GM12878 (cell line): ENCODE measurements at places on chromosomes 5 and 9. TPM values are rescaled to one million over a fixed set of nuclear protein-coding genes. Genes with fewer than 3 reads are reported as not detected.

DNA sequence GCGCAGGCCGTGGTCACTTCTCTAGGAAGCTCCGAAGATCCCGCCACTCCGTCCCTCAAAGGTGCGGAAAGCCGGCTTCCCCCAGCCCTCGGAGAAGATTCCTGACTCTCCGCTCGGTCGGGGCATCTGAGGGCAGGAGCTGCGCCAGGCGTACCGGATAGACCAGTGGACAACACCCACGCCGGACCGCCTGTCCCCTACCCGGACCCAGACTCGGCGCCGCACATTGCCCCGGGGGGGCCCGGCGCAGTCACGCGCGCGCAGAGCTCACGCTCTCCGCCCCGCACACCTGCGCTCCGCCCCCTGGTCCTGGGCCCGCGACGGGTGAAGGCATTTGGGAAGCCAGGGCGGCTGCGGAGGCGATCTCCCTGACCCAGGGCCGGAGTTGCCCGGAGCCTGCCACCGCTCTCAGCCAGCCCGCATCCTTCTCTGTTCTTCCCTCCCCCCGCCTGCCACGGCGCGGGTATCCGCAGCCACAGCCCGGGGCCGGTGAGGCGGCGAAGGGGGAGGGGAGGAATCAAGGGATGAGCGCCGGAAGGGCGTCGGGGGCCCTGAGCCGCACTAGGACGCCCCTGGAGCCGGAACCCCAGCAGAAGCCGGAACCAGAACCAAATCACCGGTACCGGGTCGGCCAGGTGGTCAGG is 448 bp downstream of the RELL2 start:
- DNase-seq = no peak

- DNase-seq = no peak
Observed at GRCh38 chr5:95069948-95070347, 214.9 kb downstream of the MCTP1 start.

GRCh38 chr9:10235376-10235775 is 377.4 kb downstream of the PTPRD start:
- DNase-seq = no peak

DNA sequence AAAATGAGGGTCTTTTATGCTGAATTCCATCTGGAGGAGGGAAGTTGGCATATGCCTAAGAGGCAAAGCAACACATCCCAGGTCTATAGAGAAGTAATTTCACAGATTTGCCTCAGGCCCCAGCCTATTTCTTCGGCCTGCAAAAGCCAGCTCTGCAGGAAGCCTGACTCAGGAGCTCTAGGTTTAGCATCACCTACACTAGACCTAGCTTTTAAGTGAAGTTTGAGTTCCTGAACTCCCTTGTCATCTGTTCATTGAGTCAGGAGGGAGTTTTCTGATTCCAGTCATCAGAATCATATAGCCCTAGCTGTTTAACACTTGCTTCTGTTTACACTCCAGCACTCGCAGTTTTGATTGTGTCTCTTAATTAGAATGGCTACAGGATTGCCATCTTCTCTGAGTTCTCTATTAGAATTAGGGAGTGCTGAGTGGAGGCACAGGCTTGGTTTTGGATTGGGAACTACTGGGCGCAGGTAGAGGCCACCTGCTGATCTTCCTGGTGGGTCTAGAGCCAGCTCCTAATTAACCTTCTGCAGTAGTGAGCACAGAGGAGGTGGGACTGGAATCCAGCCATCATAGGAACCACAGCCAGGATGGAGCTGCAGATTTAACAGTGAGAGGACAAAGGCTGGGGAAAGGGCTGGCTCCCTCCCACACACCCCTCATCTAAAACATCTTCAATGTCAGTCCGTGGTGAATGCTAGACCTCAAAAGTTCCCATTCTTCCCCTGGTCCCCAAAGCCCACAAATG is 179.5 kb downstream of the TRIO start:
- no peak for DNase-seq

DNA sequence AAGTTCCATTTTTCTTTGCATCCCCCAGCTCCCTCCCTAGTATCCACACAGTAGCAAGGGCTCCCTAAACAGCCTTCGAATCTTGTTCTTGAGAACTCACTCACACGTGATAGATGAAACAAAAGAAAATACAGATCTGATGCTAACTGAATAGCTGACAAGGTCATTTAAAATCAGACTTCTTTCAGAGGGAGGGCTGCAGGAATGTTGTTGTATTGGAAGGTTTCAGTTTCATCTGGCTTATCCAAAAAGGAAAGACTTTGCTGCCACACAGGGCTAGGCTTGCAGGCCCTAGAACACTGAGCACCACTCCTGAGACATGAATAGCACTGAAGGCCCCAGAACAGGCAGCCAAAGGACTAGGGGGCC is 3.2 kb downstream of the CD180 start:
- DNase-seq = no peak

DNA sequence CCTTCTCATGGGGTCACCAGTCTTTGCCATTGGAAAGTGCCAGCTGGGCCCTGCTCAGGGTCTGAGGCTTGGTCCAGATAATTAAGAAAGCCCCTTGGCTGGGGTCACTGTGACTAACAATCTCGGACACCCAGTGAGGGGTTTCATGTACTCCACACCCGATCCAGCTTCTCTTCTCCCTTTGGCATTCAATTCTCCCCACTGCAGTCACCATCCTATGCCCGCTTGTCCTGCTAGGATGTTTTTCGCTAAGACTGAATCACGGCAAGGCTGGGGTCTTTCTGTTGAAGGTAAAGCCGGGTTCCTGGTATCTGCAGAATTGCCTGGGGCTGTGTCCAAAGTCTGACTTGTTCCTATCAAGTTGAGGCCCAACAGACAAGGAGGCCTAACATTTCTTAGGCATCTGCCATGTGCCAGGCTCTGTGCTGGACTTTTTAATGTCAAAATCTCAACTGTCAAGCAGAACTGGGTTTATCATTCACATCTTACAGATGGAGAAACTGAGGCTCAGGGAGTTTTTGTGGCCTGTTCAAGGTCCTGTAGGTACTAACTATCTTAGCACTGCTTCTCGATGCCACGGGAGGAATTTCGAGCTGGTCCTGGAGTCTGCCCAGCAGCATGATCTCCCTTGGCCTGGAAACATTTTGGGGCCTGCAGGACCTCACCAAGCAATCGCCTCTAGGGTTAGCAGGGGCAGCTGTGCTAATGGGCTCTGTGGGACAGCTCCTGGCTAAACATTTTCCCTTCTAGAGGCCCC is 142.0 kb upstream of the ALDH1B1 start:
- DNase-seq = no peak

- DNase-seq = no peak
Observed at GRCh38 chr9:86734771-86735170, 212.5 kb downstream of the GAS1 start.

DAP gene
- total RNA-seq = 93.1 and 94.8 TPM in 2 replicates

HOMER1 gene
- 9.2 and 12.9 TPM in 2 replicates for total RNA-seq

LEAP2 gene
- total RNA-seq = 1.5 and 2.7 TPM in 2 replicates

MEIKIN gene
- not detected in 2 replicates for total RNA-seq
